ENCODE measurements at places on chromosomes 11 and 22. TPM values are rescaled to one million over a fixed set of nuclear protein-coding genes. Genes with fewer than 3 reads are reported as not detected.

- DNase-seq = no peak
Observed at GRCh38 chr11:20912065-20912821, 242.9 kb downstream of the NELL1 start.

GRCh38 chr22:49156662-49157285 lies 670.9 kb downstream of the BRD1 start:
- no peak for DNase-seq

GRCh38 chr11:10349806-10350205 lies 44.9 kb downstream of the ADM start:
- no peak for DNase-seq

DNA sequence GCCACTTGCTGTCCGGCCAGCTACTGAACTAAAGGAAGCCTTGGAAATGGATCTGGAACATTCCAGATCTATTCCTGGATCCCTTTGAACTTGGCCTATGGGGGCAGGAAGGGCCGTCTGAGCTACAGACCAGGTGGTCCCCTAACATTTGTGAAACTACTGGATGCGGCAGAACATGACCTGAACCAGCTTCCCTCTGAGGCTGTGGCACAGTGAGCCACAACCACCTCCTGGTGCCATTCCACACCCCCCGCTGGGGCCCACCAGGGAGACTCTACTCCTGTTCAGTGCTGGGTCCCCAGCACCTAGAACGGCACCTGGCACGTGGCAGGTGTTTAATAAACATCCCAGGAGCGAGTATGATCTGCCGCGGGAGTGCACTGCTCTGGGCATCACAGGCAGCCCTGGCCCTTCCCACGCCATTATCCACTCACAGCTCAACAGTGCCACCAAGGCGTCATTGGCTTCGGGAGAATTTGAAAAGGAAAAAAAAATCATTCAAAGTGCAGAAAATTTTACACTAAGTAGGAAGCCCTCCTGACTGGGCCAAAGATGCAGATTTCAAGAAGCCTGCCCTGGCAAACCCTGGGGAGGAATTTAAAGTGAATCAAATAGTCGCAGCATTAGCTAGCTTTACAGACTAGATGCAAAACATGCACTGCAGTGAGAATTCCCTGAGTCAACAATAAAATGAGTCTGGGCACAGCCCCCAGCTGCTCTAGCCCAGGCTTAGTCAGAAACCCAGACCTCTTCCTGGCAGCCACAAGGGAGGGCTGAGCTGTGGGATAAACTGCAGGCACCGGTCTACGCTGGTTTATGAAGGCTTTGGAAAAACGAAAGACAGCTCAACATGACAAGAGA lies 14.3 kb upstream of the EFCAB6 start:
- no peak for DNase-seq

DNA sequence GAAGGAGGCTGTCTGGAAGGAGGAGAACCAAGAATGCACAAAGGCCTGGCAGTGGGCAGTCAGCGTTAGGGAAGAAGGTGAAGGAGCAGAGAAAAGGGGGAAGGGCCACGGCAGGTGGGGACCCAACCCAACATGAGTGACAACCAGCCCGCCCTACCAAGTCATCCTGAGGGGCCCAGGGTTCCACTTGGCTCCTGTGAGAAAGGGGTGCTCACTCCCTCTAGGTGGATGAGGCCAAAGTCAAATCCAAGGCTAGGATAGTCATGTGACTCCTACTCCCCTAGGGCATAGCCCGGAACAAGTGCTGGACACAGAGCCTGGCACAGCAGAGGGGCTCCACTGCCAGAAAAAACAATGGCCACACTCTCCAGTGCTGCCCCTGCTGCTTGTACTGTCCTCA lies 2.2 kb upstream of the DGCR2 start:
- DNase-seq = no peak

GRCh38 chr11:13550761-13551160 lies 55.0 kb upstream of the PTH start:
- DNase-seq = no peak

DNA sequence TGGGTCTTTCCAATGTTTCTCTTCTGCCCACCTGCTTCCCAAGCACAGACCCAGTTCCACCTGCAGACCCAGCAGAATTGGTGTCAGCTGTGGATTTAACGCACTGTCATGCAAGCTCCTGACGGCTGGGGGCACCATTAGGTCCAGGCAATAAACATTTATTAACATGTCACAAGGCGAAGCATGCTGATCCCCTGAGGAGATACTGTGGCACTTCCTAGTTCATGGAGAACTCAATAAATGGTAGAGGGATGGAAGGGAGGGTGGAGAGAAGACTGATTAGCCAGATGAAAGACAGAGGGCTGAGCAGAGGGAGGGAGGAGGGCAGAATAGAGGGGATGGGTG lies 68.3 kb upstream of the TSPAN18 start:
- no peak for DNase-seq

GRCh38 chr11:55942785-55943392 lies 6.7 kb upstream of the OR5I1 start:
- no peak for DNase-seq

GRCh38 chr11:34514597-34514996 lies 1.0 kb upstream of the ELF5 start:
- no peak for DNase-seq

DNA sequence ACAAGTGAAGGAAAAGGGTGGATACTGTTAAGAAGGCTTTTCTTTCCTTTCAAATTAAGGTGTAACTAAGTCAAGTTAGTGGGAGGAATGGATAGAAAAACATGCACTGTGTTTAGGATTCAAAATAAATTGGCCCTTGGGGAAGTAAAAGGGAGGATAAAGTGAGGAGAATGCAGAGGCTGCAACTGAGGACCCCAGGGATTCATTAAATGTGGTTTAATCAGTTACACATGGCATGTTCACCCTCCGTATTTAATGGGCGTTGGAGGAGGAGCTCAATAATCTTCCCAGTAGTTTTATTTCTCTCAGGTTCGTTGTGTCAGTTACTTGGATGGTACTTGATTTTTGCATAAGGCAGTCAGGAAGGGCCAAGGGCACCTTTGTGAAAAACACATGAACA lies 966.3 kb downstream of the JRKL start:
- no peak for DNase-seq

- no peak for DNase-seq
Observed at GRCh38 chr22:46457502-46458488, 79.6 kb downstream of the CELSR1 start.

OR51E1 gene
- 0.86 TPM for total RNA-seq

RFPL2 gene
- total RNA-seq = not detected

CELSR1 gene
- total RNA-seq = 44.0 TPM

MIAT gene
- total RNA-seq = 4.7 TPM
